ENCODE measurements at places on chromosomes 4 and X.

GRCh38 chrX:37846558-37846933 is 825 bp downstream of the DYNLT3 start:
- DNase-seq = no peak

DNA sequence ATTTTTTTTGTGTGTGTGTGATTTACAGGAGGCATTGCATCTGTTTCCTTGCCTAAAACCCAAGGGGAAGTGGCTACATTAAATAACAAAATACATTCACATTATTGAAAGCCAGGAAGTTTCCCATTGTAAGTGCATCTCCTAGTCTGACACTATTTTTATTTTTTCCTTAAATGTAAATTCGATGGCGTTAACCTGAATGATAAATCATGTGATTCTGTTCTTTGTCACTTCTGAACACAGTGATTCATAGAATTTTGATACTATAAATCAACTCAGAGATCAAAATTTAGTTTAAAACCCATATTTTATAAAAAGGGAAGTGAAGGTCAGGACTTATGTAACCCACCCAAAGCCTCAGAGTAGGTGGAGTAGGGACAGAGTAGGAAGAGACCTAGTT is 258.1 kb downstream of the GABRG1 start:
- DNase-seq = no peak

GRCh38 chr4:58590722-58591121 is 1480.5 kb upstream of the IGFBP7 start:
- DNase-seq = no peak

GRCh38 chr4:42150653-42151567 is 1.5 kb downstream of the BEND4 start:
- DNase-seq = peak; percentile 25

- no peak for DNase-seq
These were observed 26.5 kb downstream of the SPARCL1 start for GRCh38 chr4:87502580-87503238.

GRCh38 chrX:19040373-19040772 is 56.5 kb upstream of the PHKA2 start:
- no peak for DNase-seq

DNA sequence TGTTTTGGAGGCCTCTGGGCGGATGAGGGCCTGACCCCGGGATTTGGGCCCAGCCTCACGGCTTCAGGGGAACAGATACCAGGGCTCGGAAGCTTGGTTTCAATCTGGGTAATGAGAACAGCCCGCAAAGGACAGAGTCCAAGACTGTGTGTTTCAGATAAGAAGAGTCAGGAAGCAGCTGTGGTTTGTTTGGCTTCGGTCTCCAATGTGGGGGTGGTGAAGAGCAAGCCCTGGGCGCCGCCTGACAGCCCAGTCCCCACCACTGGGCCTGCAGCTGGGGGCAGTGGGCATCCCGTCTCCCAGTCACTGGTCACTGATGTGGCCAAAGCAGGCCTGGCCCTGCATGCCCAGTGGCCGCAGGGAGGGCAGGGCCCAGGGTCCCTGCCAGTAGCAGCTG is 9.1 kb downstream of the WFS1 start:
- no peak for DNase-seq

GRCh38 chrX:103376979-103377324 is 614 bp downstream of the BEX3 start:
- DNase-seq = no peak

GRCh38 chr4:183548306-183548705 is 43.4 kb downstream of the ING2 start:
- no peak for DNase-seq

- no peak for DNase-seq
These were observed 52.5 kb downstream of the CASP3 start for GRCh38 chr4:184596617-184597185.

DNA sequence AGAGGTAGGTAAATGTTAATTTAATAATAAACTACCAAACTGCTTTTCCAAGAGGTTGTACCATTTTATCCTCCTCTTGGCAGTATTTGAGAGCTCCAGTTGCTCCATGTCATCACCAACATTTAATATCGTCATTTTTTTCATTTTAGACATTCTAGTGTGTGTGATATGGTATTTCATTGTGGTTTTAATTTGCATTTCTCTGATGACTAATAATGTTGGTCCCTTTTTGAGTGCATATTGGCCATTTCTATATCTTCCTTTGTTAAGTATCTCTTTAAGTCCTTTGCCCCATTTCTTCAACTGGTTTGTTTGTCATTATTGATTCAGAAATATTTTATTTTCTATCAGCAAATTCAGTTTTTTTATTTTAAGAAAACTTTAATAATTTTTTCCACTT is 88.8 kb downstream of the MAPK10 start:
- DNase-seq = no peak

DNA sequence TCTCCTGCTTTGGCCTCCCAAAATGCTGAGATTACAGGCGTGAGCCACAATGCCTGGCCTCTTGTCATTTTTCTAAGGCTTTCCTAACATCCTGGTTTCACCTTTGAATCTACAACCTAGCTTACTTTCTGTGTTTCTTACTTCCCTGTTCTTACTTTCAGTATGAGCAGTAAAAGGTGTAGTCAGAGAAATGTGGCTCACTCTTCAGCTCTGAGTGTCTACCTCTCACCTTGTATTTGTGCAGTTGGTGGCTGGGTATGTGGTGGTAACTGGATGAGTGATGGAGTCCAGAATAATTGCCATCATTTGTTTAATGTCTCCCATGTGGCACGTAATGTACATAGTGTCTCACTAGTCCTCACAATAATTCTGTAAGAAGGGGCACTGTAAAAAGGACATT is 19.1 kb upstream of the CXCL11 start:
- no peak for DNase-seq

GRCh38 chr4:123585111-123585510 is 188.5 kb downstream of the SPRY1 start:
- no peak for DNase-seq

DNA sequence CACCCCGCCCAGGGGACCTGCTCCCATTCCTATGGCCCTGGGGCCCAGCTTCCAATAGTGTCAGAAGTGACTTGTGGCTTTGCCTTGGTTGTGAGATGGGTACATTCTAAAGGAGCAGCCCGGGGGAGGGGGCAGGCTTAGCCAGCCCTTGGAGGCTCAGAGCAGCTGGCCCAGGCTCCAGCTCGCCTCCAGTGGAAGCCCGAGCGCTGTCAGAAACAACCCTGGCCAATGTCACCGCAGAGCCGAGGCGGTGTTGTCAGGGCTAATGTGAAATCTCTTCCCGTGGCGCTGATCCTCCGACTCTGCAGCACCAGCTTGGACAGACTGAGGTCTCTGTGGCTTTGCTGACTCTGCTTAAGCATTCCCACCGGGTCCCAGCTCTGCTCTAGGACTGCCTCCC is 29.2 kb upstream of the ZNF81 start:
- no peak for DNase-seq
